Retina (tissue), 1 donor: ENCODE measurements at places on chromosomes 3 and 15.
A peak's percentile ranks its signal among the peaks of the same experiment; 100 is the strongest.

GRCh38 chr3:158379517-158379916 is 191.5 kb upstream of the MLF1 start:
- no peak for DNase-seq

- DNase-seq: no peak
These were observed 57.9 kb downstream of the PYDC2 start for GRCh38 chr3:191518861-191519260.

GRCh38 chr3:119779731-119780383 is 2.0 kb upstream of the NR1I2 start:
- DNase-seq: no peak

GRCh38 chr3:10697918-10698317 is 118.1 kb upstream of the SLC6A11 start:
- DNase-seq: no peak

DNA sequence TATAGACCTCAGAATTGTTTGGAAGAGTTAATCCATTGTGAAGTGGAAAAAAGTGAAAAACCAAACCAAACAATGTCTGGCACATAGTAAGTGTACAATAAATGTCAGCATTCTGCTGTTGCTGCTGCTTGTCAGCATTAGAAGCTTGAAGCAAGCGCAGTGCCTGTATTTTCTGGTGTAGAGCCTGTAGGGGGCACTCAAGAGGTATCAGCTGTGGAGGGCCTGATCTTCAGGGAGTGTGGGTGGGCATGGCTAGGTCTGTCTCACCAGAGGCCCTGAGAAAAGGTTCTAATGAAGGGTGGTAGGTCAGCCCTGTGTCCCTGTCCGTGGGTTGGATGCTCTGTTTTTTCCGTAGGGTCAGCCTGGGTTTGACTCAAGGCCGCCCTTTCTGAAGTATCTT is 3.6 kb downstream of the ADAMTSL3 start:
- no peak for DNase-seq

GRCh38 chr3:18122264-18122663 is 302.9 kb downstream of the SATB1 start:
- DNase-seq: no peak

DNA sequence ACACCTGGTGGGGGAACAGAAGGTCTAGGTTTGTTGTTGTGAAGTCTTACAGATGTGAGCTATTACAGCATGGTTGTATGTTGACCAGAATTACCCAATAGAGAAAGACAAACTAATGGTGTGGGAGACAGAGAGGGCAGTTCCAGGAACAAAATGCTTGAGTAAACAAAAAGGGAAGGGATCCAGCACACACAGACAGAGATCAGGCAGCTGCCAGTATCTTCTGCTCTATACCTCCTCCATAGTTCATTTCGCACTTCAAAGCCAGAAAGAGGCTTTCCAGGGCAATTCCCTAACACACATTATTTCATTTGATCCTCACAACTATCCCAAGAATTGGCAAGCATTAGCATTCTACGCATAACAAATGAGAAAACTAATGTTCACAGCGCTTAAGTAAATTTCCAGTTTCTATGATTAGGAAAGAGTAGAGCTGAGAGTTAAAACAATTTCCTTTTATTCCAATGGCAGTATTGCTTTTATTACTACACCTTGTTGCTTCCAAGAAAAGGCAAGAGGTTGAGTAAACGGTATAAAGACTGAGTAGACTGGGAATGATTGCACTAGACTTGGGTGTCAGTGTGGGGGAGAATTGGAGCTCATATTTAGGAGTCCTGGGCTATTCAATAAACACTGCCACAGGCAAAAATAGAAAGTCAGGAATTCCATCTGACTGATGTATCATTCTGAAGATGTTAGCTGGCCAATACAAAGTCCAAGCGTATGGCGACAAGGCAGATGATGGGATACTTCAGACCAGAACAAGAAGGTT is 39.7 kb upstream of the ZNF280D start:
- DNase-seq: no peak

DNA sequence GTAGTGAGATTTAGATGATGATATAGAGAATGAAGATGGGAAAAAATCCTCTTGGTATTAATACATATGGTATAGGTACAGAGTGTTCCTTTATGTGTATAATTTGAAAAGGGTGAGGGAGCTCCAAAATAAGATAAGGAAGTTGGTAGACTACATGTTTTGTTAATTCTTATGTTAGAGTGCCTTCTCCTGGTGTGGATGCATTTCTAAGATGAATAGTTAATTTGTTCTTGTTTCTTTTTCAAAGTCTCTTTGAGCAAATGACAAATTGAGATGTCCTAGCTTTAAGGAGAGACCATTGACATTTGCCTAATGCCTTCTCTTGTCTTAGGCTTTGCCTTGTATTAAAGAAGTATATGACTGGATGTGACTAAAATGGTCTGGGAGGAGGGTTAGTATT is 34.1 kb downstream of the AKAP13 start:
- no peak for DNase-seq

DNA sequence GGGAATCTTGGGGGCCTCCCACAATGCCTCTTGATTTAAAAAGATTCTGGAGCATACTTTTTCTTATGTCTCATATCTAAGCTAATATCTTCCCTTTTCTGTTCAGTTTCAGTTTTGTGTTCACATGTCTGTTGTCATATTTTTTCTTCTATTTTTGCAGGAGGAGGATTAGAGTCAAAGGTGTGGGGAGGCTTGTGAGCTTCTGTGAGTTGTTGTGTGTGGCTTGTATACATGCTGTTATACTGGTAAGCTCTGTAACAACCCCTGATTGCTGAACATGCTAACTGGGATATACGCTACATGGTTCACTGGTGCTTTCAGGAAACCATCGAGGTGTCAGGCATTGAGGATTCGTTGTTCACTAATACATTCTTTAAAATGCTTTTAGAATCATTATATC is 83.5 kb downstream of the SLC25A26 start:
- no peak for DNase-seq

GRCh38 chr3:346186-346585 is 149.6 kb downstream of the CHL1 start:
- DNase-seq: no peak

DNA sequence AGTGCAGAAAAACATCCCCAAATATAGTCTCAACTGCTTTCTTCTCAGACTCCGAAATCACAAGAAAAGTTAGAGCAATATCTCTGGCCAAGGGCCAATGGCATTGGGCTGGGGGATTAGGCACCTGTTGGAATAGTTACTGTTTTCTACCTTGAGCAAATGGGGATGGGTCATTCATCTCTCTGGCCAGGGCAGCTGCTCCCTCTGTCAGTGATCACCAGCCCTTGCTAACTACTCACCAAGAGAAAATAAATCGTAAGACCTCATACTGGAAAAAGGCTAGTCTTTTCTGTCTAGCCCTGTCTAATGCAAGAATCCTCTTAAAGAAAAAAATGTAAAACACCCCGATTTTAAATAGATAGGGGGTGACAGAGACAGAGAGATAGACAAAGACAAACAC is 10.9 kb downstream of the CERS3 start:
- no peak for DNase-seq

- DNase-seq: no peak
These were observed 27.3 kb downstream of the RNU5B-1 start for GRCh38 chr15:65331811-65332210.

GRCh38 chr3:141096164-141096563 is 45.0 kb downstream of the SPSB4 start:
- DNase-seq: no peak

GRCh38 chr15:64630396-64631107 is 144.8 kb downstream of the RBPMS2 start:
- no peak for DNase-seq

DNA sequence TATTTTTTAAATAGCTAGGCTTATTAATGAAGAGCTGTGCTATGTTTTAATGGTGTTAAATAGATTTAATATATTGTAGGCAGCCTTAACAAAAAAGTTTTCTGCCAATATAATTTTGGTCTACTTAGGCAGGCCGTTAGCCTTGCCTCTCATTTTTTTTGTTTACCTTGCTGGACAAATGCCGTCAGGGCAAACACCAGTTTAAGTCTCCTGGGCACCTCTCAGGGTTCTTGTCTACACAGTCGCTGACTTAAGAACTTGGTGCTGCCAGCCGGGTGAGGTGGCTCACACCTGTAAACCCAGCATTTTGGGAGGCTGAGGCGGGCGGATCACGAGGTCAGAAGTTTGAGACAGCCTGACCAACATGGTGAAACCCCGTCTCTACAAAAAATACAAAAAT is 153.3 kb downstream of the ULK4 start:
- no peak for DNase-seq

DNA sequence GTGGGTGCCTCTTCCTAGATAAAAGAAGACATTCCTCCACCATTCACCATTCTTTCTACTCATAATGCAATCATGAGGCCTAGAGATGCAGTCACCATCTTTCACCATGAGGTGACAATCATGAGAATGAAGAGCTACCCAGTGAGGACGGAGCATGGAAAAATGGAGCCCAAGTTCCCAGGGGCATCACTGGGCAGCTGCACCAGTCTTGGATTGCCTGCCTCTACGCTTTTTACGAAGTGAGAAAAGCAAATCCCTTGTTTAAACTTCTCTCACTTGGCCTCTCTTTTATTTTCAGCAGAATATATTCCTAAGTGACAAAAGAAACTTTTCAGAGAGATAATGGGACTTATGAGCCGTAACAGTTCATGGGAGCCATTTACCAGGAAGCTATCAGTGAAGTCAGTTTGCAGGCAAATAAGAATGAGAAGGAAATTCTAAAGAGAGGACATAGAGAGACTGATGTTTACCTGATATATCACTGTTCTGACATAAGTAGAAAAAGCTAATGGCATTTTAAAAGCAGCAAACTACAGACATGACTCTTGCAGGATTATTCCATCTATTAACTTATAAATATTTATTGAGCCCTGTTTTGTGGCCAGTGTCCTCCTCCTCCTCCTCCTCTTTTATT is 90.0 kb upstream of the CPNE4 start:
- DNase-seq: no peak

DNA sequence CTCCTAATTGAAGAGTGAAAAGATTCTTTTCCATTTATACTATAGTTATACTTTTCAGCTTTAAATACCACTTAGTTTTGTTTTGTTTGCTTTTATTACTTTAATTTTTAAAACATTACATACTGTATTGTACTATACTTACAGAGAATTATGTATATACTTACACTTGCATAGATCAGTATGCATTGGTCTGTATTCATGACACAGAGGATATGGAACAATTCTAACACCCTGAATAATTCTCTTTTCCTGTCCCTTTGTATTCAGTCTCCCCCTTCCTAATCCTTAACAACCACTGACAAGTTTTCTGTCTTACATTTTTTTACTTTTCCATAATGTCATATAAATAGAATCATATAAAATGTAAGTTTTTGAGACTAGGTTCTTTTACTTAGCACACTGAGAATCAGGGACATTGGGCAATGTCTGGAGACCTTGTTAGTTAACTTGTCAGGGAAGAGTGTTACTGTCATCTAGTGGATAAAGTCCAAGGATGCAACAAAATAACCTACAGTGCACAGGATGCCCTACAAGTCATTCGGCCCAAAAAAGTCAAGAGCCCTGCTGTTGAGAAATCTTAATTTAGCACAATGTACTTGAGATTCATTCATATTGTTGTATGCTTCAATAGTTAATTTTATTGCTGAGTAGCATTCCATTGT is 95.7 kb upstream of the MCTP2 start:
- DNase-seq: no peak

GRCh38 chr15:89761929-89762328 is 10.9 kb upstream of the MESP1 start:
- DNase-seq: no peak

DNA sequence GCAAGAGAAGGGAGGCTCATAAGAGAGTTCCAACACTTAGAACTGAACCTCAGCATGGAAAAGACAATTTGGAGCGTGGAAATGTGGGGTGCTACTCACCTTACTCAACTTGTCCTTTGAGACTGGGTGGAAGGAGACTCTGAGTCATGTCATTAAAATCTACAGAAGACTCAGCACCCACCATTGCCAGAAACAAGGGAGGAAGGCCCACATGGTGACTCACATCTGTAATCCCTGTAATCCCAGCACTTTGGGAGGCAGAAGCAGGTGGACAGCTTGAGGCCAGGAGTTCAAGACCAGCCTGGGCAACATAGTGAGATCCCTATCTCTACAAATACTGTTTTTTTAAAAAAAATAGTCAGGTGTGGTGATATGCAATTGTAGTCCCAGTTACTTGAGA is 161.9 kb upstream of the UBE3A start:
- DNase-seq: no peak

DNA sequence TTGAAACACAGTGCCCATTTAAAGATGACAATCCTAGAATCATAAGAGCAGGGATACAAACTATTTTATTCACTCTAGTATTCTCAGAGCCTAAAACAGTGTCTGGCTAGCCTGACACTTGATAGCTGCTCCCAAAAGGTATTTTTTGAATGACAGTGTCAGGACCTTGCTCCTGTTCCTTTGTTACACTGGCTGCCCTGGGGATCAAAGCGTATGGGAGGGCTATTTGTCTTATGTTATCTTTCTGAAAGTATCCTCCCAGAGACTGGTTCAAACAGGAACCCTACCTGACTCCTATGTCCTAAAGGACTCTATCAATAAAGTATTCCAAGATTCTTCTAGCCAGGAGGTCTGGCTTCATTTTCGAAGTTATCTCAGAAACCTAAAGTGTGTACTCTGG is 621.4 kb downstream of the FHIT start:
- DNase-seq: no peak

- DNase-seq: peak; percentile 38
These were observed 5.0 kb downstream of the MKRN3 start for GRCh38 chr15:23570486-23570885.

GRCh38 chr3:163717377-163717776 is 1360.9 kb downstream of the SI start:
- no peak for DNase-seq
